ENCODE measurements at places on chromosomes 6 and 20.
A peak's percentile ranks its signal among the peaks of the same experiment; 100 is the strongest.

- DNase-seq = no peak
Measured at GRCh38 chr6:154251116-154251515, 105.5 kb downstream of the IPCEF1 start.

- DNase-seq = no peak
Measured at GRCh38 chr20:14764511-14765369, 427.3 kb upstream of the FLRT3 start.

- DNase-seq = no peak
Measured at GRCh38 chr6:127186889-127187288, 68.4 kb downstream of the RSPO3 start.

DNA sequence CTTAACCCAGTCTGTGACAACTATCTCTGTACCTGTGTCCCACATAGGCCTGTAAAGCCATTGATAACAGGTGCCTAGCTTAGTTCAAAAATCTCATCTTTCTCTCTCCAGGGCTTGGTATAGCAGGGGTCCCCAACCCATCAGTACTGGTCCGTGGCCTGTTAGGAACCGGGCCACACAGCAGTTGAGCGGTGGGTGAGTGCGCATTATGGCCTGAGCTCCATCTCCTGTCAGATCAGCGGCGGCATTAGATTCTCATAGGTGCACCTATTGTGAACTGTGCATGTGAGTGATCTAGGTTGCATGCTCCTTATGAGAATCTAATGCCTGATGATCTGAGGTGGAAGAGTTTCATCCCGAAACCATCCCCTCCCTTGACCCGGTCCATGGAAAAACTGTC, 3.4 kb downstream of the LYRM4 start:
- DNase-seq = no peak

GRCh38 chr6:95431637-95432228, 145.6 kb upstream of the MANEA start:
- peak; percentile 12 for DNase-seq

- DNase-seq = no peak
Measured at GRCh38 chr20:50482396-50482981, 27.7 kb upstream of the PTPN1 start.

DNA sequence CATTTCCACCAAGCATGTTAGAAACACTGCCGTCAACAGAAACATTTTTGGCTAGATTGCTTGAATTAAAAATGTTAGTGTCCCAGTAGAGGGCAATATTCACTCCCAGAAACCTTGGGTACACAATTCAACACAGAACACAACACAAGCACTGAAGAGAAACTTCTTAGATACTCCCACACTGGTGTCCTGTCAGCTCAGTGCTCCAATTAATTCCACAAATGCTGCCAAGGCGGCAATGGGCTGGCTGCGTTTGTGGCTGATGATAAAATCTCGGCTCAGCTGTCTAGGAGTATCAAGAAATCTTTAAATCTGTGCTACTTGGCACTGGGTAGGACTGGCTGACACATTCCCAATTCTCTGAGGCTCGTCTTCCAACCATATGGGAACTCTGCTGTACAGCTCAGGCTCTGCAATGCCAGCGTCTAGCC, 39.3 kb downstream of the BEND3 start:
- peak; percentile 18 for DNase-seq

DNA sequence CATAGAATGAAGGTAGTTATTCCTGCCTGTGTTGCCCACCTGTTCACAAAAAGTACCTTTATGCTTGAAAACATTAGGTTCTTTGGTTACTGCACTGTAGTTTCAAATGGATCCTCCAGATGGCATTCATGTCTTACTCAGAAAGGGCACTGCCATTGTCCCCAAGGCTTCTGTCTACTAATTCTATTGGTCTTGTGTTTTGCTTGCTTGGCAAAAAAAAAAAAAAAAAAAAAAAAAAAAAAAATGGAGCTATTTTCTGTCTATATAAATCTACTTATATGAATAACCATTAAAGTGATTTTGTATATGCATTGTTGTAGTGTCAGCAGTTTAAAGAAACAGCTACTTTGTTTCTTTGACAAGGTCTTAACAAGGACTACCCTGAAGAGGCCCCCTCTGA, 12.7 kb upstream of the EFHC1 start:
- DNase-seq = peak; percentile 55

DNA sequence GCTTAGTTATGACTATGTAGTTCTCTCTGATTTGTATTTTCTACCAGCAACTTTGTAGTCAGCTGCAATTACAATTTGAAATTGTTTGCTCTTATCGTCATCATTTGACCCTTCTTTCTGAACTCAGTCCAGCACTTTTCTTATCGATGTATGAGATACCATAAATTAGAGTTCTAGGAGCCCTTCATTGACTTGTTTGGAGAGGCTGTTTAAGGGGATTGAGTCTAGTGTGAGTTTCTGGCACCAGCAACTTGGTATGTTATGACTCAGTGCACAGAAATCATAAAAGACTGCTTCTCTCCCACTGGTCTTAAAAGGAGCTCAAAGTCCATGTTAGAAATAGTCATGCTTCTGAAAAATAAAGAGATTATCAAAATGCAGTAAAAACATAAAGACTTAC, 190.3 kb downstream of the TENT5A start:
- DNase-seq = peak; percentile 85

GRCh38 chr6:136510782-136511181, 39.4 kb downstream of the MAP7 start:
- DNase-seq = no peak

DNA sequence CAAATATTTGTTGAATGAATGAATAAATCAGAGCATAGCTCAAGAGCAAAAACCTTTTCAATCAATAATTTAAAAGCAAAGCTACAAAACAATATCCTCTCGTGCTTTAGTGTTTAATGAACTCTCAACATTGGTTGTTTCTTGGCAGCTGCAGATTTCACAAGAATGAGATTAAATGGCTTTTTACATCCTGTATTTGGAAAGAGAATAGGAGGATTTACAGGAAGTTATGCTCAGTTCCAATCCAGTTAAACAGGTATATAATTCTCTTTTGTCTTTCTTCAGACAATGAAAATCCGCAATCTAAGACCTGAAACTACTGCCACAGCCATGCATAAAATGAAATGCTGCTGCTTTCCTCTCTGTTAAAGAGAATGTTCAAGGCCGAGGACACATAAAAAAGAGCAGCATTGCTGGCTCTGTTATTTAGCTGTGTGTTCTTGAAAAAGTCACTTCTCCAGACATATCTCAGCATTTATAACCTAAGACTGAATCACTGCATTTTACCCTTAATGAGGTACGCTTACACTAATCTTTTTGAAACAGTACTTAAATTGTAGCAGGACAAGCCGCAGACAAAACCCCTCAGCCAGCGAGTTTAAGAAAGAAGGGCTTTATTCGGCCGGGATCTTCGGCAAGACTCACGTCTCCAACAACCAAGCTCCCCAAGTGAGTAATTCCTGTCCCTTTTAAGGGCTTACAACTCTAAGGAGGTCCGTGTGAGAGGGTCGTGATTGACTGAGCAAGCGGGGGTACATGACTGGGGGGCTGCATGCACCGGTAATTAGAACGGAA, 3.6 kb downstream of the C6orf52 start:
- DNase-seq = no peak

DNA sequence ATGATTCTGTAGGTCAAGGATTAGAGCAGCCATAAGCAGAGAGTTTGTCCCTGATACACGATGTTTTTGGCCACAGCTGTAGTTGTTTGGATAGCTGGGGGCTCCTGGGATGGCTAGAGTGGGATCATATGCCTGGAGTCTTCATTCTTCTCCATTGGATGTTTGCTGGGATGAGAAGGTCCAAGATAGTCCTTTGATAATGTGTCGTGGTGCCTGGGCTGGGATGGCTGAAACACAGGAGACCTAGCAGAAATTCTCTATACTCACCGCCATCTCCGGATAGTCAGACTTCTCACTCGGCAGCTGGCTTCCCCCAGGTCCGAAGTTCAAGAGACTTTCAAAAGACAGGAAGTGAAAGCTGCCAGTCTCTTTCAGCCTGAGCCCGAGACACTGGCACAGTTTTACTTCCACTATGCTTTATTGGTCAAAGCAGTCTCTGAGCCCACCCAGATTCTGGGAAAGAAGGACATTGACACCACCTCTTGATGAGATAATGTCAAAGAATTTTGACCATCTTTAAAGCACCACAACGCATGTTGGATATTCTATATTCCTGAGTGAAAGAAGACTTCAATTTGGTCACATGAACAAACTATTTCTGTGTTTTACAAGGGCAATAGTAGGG, 16.0 kb downstream of the MARCKS start:
- DNase-seq = no peak

DNA sequence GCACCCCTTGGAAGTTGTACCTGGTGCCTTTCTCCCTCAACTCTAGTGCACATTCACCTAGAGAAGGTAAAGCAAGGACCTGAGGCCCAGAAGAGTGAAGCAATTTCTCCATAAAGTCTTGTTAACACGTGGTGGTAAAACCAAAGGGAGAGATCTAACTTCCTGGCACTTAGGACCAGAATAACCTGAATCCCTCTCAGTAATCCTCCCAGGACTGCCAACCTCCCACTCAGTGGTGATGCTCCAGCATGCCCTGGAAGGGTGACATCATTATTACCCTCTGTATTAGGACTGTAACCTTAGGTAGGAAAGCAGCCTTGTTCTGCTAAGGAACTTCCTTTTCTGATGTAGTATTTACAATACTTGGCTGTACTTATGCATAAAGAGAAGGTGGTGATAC, 330.6 kb upstream of the MARCKS start:
- no peak for DNase-seq

Data from fibroblast of skin of right quadriceps (primary cell).